Sigmoid colon (tissue), 7 donors: ENCODE measurements at places on chromosomes 6 and 20. TPM values are rescaled to one million over a fixed set of nuclear protein-coding genes. Genes with fewer than 3 reads are reported as not detected.

The CEP57L1 gene
- 12.6 TPM for total RNA-seq

The ZSCAN9 gene
- 15.1 TPM for total RNA-seq

The MRAP2 gene
- 0.55 TPM for total RNA-seq

The SLC35F1 gene
- 4.6 TPM for total RNA-seq

The CSE1L gene
- total RNA-seq: 34.6 TPM

The PNPLA1 gene
- total RNA-seq: not detected

The BEND6 gene
- total RNA-seq: 1.1 TPM

The PLEKHG1 gene
- 13.2 TPM for total RNA-seq

The SMIM13 gene
- 8.7 TPM for total RNA-seq

The ARHGAP40 gene
- not detected for total RNA-seq

The PLCB4 gene
- total RNA-seq: 12.4 TPM

The LAMA2 gene
- total RNA-seq: 119 TPM

The SIGLEC1 gene
- total RNA-seq: 17.1 TPM

The KCNK16 gene
- not detected for total RNA-seq

The GHRH gene
- total RNA-seq: not detected

The SPATA25 gene
- total RNA-seq: 4.3 TPM
